ENCODE measurements at places on chromosomes 12 and 14.
A peak's percentile ranks its signal among the peaks of the same experiment; 100 is the strongest.

DNA sequence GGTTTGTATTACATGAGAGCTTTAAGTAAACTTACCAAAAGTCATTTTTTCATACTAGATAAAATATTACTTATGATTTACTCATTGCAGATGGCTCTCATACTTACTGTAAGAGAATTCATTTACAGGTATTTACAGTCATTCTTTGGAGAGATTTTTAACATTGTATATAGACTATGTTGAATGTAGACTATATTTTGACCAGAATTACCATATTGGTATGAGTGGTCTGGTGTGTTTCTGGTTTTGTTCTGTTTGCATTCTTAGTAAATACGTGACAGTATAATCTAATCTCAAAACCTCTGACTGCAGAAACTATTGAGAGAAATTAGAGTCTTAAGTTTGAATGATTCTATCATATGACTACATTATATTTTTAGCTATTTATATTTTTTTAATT lies 91.1 kb downstream of the USP15 start:
- no peak for DNase-seq

DNA sequence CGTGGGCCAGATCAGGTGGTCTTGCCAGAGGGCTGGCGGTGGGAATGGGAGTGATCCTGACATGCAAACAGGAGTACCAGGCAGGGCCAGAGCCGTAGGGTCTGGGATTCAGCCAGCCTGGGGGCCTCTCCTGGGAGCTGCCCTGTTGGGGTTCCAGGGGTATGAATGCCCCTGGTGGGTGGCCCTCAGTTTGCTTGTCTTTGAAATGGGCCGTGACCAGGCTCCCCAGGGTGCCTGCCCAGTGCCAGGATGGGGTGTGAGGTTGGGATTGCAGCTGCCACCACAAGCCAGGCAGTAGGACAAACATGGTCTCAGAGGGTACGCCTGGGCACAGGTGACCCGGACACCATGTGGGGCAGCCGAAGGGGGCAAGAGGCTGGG lies 168.8 kb downstream of the KIF26A start:
- DNase-seq, result no peak

GRCh38 chr12:26112703-26113147 lies 12.1 kb downstream of the BHLHE41 start:
- no peak for DNase-seq

GRCh38 chr14:22466491-22466890 lies 122.5 kb downstream of the DAD1 start:
- DNase-seq, result no peak

DNA sequence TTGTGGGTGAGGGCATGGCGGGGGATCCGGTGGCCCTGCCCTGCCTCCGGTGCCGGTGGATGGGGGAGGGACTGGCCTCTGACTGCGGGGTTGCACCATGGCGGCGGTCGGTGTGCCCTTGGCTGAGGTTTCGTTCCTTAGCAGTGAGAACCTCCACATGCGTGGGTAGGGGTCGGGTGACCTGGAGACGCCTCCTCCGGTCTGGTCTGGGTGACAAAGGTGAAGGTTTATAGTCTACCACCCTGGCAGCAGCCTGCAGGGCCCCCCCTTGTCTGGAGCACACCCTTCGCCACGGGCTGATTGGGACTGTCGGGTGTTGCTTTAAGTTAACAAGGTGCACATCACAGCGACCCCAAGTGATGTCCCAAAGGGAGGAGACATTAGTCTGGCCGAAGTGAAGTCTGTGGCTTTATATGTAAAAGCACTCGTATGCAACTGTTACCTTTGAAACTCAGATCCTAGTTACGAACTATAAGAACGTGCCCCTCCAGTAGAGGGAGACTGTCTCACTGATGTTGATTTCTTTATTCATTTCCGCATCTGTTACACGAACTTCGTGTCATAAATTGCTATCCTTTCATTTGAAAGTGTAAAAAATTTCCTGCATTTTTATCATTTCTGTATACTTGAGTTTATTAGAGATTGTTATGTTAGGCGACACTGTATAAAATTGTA lies 74.4 kb downstream of the WDR20 start:
- DNase-seq, result no peak

DNA sequence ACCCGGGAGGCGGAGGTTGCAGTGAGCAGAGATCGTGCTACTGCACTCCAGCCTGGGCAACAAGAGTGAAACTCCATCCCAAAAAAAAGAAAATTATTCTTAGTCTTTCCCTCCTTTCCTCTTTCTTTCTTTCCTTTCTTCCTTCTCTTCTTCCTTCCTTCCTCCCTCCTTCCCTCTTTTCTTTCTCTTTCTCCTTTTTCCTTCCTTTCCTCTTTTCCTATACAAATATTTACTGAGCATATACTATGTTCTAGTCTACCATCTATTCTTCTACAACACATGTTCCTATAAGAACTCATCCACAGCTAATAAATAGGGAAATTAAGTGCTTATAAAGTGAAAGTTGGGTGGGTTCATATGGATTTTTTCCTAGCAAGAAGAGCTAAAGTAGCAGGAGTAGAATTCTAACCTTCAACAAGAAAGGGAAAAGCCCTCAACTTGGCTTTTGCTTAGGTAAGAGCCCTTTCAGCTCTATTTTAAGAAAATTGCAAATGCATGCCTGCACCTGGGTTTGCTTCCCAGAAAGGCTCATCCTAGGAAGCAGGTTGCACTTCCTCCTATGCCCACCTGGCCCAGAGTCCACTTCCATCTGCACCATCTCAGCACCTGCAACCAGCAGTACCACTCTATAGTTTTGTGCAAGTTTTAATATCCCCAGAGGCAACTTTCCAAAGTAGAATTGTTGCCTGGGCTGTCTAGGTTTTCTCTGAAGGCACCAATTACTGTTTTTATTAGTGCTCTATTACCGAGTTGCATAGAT lies 122.0 kb upstream of the CCND2 start:
- no peak for DNase-seq

GRCh38 chr12:13102461-13103195 lies 839 bp downstream of the GSG1 start:
- peak; percentile 76 for DNase-seq

DNA sequence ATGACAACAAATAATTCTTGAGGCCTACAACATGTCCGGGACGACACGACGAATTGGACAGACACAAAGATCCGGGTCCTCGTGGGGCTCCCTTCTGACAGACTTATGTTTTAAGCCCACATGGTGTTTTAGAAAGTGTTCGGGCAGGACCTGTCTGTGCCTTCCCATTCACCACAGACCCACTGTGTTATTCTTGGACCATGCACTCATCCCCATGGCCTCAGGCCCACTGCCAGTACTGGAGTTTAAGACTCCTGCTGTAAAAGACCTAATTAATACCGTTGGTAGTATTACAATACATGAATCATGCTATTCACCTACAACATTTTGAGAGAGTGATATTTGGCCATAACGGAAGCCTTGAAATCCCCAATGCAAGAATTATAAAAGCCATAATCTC lies 20.0 kb downstream of the SLC15A4 start:
- no peak for DNase-seq

DNA sequence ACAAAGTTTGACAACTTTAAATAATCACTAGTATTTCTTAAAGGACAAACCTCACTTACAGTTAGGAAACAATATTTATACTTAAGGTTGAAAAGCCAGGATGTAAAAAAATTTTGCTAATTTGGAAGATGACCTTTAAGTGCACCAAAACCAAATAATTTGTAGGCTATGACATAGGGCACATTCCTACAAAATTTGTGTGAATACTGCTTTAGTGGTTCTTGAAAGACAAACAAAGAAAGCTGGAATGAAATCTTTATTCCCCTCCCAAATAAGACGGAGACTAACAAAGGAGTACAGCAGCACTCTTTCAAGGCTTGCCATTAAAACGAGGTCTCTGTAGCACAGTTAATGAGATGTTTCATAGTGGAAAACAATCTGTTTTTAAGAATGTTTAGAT lies 45.6 kb downstream of the MSRB3 start:
- DNase-seq, result no peak

DNA sequence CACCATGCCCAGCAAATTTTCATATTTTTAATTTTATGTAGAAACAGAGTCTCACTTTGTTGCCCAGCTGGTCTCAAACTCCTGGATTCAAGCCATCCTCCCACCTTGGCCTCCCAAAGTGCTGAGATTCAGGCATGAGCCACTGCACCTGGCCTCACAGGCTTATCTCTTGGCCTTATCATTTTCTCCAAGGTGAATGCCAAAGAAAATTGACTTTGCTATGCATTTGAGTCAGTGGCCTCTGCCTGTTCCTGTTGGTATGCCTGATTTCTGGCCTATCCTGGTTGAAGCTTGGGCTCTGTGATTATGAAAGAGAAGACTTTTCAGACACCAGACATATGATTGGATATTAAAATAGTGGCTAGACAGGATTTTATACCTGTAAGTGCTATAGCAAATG lies 34.2 kb downstream of the MANSC1 start:
- no peak for DNase-seq

GRCh38 chr12:110577864-110578693 lies 5.0 kb downstream of the PPTC7 start:
- DNase-seq, result no peak

DNA sequence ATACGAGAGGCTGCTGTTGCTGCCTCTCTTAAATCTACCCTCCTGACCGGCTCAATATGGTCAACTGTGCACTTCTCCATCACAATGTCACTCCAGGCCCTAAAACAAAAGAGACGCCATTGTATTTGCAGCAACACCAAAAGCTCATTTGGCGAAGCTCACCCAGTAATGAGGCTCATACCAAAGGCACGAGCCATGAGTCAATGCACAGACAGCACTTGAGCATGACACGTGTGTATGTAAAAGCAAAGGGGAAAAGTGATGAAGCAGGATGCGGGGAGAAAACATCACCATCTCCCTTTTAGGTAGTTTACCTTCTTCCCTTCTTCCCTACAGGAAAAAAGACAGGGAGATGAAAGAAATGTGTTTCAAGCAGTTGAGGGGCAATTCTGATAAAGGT lies 150.3 kb downstream of the FOXN3 start:
- DNase-seq, result no peak

GRCh38 chr12:111268738-111269572 lies 99.9 kb downstream of the PHETA1 start:
- no peak for DNase-seq

DNA sequence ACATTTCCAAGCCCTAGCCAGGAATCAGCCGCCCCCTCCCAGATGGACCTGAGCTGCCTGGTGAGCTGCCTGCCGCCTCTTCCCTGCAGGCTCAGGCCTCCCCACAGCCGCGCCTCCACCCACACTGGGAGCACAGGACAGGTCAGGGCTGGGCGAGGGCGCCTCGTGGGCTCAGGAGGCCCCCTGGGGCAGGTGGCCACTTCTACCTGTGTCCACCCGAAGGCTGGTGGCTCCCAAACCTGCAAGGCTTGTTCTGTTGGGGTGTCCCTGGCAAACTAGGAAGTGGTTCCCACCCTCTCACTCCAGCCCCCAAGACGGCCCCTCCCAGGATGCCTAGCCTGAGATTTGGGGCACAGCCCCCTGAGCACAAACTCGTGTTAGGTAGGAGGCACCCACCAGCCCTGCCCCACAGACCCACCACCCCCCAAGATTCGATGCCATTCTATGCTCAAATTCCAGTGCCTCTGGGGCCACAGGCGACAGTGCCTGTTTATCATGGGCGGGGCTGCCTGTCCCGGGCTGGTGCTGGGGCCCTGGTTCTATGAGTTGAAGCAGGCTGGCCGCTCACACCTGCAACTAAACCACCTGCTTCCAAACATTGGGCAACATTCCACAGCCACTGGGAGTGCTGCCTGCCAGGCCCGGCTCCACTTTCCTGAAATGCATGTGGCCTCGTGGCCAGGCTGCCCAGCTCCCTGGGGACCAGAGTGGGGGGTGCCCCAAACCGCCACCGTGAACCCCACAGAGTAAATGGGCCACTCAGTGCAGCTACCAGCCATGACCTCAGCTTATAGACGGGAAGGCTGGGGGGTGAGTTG lies 6.8 kb downstream of the MMP17 start:
- DNase-seq, result no peak

- no peak for DNase-seq
These were observed 29.6 kb downstream of the PRDM4 start for GRCh38 chr12:107731366-107731765.

- no peak for DNase-seq
These were observed 73.2 kb downstream of the HSD17B6 start for GRCh38 chr12:56836317-56836716.
